Psoas muscle (tissue), 8 donors: ENCODE measurements at places on chromosomes 7 and 10. TPM values are rescaled to one million over a fixed set of nuclear protein-coding genes. Genes with fewer than 3 reads are reported as not detected.

CALY gene
- total RNA-seq = not detected

INA gene
- total RNA-seq = not detected

GARIN1A gene
- 0.82 TPM for total RNA-seq

TMEM140 gene
- total RNA-seq = 74.0 TPM

OGDHL gene
- total RNA-seq = 0.32 TPM

TSPAN33 gene
- 15.4 TPM for total RNA-seq

SPDYE5 gene
- 0.28 TPM for total RNA-seq

SEMA3A gene
- total RNA-seq = 0.15 TPM

FAM180A gene
- 1.8 TPM for total RNA-seq

SRGN gene
- 43.4 TPM for total RNA-seq

TYW1B gene
- 2.0 TPM for total RNA-seq

PTN gene
- 0.13 TPM for total RNA-seq

DNA sequence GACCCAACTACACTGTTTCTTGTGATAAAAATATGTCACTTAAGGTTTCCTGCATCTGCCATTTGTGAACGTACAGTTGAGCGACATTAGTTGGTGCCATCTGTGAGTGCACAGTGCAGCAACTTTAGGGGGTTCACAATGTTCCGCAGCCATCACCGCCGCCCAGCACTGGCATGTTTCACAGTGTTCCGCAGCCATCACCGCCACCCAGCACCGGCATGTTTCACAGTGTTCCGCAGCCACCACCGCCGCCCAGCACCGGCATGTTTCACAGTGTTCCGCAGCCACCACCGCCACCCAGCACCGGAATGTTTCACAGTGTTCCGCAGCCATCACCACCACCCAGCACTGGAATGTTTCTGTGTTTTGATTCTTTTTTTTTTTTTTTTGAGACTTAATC is 83.0 kb downstream of the MGMT start:
- no peak for DNase-seq

DNA sequence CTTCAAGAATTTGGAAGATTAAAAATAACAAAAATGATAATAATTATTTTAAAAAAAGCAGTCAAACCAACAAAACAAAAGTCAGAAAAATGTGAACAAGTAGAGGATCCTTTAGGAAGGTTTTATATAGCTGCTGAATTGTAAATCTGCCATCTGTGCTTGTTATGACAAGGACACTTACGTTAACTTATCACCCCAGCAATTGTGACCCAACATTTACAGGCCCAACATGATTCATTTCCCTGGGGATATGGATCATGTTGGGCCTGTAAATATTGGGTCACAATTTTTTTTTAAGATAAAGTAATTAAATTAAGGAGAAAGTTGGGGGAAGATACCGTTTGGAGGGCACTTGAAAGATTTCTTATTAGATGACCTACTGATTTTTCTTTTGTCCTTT is 261.4 kb upstream of the HABP2 start:
- DNase-seq = no peak

DNA sequence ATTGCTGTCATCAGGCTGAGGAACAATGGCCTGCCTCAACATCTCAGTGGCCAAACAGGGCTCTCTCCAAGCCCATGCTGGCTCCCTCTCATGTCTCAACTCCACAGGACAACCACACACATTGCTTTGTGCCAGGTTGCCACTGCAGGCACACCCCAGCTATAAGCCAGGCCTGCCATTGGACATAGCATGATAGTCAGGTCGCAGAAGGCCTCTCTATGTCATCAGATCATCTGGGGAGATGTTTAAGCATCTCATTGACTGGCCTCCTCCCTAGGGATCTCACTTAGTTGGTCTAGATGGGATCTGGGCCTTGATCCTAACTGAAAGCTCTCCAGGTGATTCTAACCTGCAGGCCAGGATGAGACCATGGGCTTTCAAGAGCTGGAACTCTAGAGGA is 257.2 kb downstream of the GRID1 start:
- no peak for DNase-seq

GRCh38 chr10:117885206-117885829 is 161.4 kb downstream of the RAB11FIP2 start:
- DNase-seq = no peak

DNA sequence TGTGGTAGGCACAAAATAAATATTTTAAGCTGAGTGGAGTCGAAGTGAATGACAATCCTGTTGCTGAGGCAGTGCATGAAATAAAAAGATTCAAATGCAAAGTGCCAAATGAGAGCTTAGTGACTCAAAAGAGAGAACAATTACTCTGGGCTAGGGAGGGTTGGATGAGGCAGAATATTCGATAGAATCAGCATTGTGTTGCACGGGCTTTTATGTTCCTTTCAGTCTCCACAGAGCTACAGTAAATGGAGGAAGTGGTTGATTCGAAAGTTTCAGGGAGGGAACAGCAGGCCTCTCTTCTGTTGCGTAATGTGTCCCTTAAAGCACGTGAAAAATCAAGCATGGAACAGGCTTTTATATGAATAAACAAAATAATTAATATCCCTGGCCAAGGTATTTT is 599.3 kb upstream of the CELF2 start:
- no peak for DNase-seq

- no peak for DNase-seq
Observed at GRCh38 chr7:55444786-55445185, 79.6 kb downstream of the LANCL2 start.

DNA sequence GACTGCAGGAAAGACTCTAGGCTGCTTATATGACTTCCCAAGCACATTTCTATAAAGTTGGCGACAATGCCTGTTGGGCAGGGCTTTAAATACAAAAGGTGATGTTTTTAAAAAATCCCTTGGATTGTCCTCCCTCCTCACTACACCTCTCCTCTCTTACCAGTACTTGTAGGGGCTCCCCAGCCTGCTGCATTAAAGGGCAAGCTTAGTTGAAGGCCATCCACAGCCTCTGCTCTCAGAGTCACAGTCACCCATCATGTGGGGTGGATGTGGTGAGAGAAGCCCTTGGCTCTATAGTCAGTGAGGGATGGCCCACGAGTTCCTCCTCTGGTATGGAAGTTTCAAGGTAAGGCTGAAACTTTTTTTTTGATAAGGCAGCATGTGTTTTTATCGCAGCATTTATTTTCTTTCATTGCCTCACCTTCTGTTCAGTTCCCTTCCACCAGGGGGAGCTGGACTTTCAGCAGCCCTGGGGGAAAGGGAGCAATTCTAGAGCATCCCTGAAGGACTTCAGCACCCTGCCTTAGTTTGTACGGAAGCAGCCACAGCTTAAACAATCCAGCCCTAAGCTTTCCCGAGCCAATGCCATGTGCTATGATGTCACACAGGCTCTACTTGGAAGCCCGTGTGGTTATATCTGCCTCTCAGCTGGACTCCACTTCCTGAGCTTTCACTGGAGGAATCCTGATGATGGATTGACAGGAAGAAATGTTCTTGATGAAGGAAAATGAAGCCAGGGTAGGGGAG is 131.9 kb downstream of the CALCR start:
- DNase-seq = no peak

- no peak for DNase-seq
Observed at GRCh38 chr10:22183771-22184461, 33.9 kb downstream of the EBLN1 start.

- DNase-seq = no peak
Observed at GRCh38 chr10:61486738-61487396, 33.7 kb upstream of the TMEM26 start.

DNA sequence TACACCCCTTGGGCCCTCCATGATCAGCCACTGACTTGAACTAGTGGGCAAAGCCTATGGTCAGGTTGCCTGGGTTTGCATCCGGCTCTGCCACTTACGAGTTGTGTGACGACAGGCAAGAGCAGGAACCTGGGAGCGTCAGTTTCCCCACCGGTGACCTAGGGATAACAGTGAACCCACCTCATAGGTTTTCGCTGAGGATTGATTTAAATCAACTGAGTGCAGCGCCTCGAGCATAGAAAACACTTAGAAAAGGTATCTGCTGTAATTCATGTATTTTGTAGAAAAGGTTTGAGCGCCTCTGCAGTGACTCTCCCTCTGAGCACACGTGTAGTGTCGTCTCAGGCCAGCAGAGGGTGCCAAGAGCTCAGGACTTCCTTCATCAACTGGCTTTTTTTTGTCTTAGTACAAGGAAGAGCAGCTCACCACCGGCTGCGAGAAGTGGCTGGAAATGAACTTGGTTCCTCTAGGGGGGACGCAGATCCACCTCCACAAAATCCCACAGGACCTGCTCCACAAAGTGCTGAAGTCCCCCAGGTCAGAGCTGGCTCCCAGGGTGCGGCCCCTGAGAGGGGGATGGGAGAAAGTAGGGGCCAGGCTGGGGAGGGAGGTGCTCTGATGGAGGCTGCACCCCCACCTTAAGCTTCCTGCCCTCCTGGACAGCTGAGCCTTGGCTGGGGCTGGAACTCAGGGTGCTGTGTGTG is 27.7 kb downstream of the BTBD16 start:
- DNase-seq = peak; percentile 71

DNA sequence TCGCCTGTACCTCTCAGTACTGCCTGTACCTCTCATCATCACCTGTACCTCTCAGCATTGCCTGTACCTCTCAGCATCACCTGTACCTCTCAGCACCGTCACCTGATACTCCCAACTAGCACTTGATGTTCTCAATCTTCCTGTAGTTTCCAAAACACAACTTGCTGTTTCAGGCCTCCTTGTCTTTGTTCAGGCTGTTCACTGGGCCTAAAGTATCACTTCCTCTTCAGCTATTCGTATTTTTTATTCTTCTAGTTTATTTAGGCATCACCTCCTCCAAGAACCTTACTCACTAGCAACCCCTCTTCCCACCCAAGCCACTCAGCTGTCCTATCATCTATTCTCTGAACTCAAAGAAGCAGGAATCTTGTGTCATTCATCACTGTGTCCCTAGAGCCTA is 24.1 kb downstream of the OR6B1 start:
- DNase-seq = no peak

GRCh38 chr7:107078517-107078966 is 34.0 kb downstream of the PRKAR2B start:
- DNase-seq = no peak

DNA sequence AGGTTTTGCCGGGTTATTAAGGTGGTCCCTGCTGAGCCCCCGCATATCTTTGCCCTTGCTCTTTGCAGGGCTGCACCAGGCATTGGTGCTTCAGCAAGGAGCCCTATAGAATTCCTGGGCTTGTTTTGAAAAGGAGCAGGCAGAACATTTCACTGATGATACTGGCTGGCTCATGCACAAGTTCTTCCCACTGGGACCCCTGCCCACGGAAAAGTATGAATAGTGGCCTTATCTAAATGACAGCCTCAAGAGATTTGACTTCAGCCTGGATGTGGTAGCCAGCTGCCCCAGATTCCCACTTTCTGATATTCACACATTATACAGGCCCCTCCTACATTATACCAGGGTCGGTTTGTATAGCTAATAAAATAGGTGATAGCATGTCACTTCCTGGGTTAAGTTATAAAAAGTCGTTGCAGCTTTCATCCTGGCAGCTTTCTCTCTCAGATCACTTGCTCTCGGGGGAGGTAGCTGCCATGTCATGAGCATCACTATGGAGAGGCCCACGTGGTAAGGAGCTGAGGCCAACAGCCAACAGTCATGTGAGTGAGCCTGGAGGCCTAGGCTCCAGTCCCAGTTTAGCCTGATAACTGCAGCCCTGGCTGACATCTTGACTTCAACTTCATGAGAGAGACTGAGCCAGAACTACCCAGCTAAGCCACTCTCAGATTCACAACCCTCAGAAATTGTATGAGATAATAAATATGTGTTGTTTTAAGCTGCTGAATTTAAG is 16.8 kb upstream of the CRTAC1 start:
- no peak for DNase-seq

- DNase-seq = no peak
Observed at GRCh38 chr7:19463581-19463980, 245.3 kb downstream of the POLR1F start.

- DNase-seq = no peak
Observed at GRCh38 chr7:71236230-71237105, 104.5 kb downstream of the GALNT17 start.

- peak; percentile 48 for DNase-seq
Observed at GRCh38 chr10:110209926-110210673, 2.7 kb downstream of the MXI1 start.

GRCh38 chr10:23294638-23295247 is 49.9 kb downstream of the C10orf67 start:
- no peak for DNase-seq

DNA sequence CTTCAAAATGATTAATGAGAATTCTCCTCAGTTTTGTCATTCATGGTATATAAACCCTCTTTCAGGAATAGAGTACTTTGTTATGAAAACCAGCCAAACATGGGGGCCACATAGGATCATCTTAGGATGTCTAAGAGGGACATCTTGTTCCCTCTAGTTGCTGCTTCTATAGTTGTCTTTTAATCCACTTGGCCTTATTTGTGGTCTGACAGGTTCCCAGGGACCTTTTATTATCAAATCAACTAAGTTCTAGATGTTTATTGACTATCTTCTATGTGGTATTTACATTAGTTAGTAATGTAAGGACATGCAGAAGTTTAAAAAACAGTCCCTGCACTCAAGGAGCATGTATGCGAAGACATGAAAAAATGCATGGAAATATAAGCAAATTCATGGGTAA is 1.6 kb upstream of the ZC3HAV1 start:
- DNase-seq = no peak

GRCh38 chr10:18185621-18186020 is 45.4 kb downstream of the CACNB2 start:
- DNase-seq = no peak

DNA sequence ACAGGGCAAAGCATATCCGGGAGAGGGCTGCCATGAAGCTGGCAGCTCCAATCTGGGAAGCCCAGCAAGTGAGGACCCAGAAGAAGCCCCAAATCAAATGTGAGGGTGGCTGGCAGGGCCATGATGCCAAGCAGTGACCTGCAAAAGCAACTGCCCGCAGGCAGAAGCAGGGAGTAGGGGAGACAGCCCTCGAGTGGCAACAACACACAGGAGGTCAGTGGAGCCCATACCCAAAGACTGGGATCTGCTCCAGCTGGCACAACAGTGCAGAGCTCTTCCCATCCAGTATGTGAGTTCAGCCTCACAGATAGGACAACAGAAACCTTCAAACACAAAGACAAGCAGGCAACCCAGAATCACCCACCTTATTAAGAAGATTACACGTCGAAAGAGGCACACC is 45.0 kb downstream of the GRID1 start:
- no peak for DNase-seq

DNA sequence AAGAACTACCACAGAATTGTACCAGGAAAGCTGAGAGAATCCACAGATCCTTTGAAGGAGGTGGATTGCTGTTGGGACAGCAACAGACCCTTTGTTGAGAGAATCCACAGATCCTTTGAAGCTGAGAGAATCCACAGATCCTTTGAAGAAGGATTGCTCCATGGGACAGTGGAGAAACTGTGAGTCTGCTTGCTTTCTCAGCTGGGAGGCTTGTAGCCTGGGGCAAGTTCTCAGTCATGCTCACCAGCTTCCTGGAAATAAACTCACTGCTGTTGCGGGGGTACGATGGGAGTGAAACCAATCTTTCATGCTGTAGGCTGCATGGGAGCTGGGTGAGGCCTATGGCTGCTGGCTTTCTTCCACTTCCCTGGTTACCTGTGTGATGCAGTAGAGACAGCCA is 106.3 kb downstream of the C7orf25 start:
- no peak for DNase-seq

- no peak for DNase-seq
Observed at GRCh38 chr7:121369462-121369861, 26.6 kb downstream of the FAM3C start.
